ENCODE measurements at places on chromosomes 3 and 15. TPM values are rescaled to one million over a fixed set of nuclear protein-coding genes. Genes with fewer than 3 reads are reported as not detected.

PLS1 gene
- 13.8 TPM for total RNA-seq

CHRD gene
- total RNA-seq: 10.5 TPM

SLC2A2 gene
- not detected for total RNA-seq

CD86 gene
- total RNA-seq: not detected

AADAC gene
- not detected for total RNA-seq

CLDN16 gene
- total RNA-seq: 0.96 TPM

WNT5A gene
- total RNA-seq: 15.7 TPM

APPL1 gene
- total RNA-seq: 32.4 TPM

CILP gene
- total RNA-seq: not detected

PLIN1 gene
- total RNA-seq: not detected

CYP1A2 gene
- not detected for total RNA-seq

CCDC39 gene
- total RNA-seq: not detected

CYP1A1 gene
- total RNA-seq: 0.45 TPM

LRRK1 gene
- 3.3 TPM for total RNA-seq

MYH15 gene
- 0.15 TPM for total RNA-seq

TM4SF1 gene
- not detected for total RNA-seq

SH2D7 gene
- total RNA-seq: not detected

LDHAL6B gene
- total RNA-seq: not detected

HGD gene
- 0.18 TPM for total RNA-seq

GOLGA6L10 gene
- total RNA-seq: 0.85 TPM

PIERCE2 gene
- 1.5 TPM for total RNA-seq

PCOLCE2 gene
- 18.3 TPM for total RNA-seq

SIDT1 gene
- not detected for total RNA-seq

ARNT2 gene
- 1.5 TPM for total RNA-seq

LSAMP gene
- 0.37 TPM for total RNA-seq

RBP2 gene
- not detected for total RNA-seq

GHSR gene
- not detected for total RNA-seq

CHRM5 gene
- total RNA-seq: not detected

ARPP21 gene
- not detected for total RNA-seq

CCR3 gene
- total RNA-seq: not detected

CDCP1 gene
- 2.2 TPM for total RNA-seq

DNAH12 gene
- total RNA-seq: not detected

NOX5 gene
- total RNA-seq: not detected

PPM1L gene
- total RNA-seq: 5.7 TPM

MORC1 gene
- not detected for total RNA-seq

AGBL1 gene
- not detected for total RNA-seq

CCR9 gene
- total RNA-seq: not detected

SOX2 gene
- total RNA-seq: 264 TPM

CCR1 gene
- total RNA-seq: not detected

ARF4 gene
- 152 TPM for total RNA-seq

PIGZ gene
- 1.2 TPM for total RNA-seq

CLDN1 gene
- 0.67 TPM for total RNA-seq

MAN2C1 gene
- total RNA-seq: 118 TPM

SEMA3F gene
- 44.5 TPM for total RNA-seq

CACNA1D gene
- total RNA-seq: 1.0 TPM

TNFAIP8L3 gene
- total RNA-seq: 0.28 TPM

MAP6D1 gene
- 1.7 TPM for total RNA-seq

TMEM212 gene
- total RNA-seq: not detected

RASL12 gene
- 20.9 TPM for total RNA-seq

SYNM gene
- total RNA-seq: 2.1 TPM

HPS3 gene
- total RNA-seq: 0.15 TPM

TTLL13 gene
- 0.07 TPM for total RNA-seq

CEP19 gene
- 3.7 TPM for total RNA-seq

PLXNA1 gene
- 41.9 TPM for total RNA-seq

Data from H7 (cell line).